ENCODE measurements at places on chromosomes 4 and X.

- no peak for DNase-seq
Measured at GRCh38 chr4:115430024-115430423, 316.6 kb upstream of the NDST4 start.

- DNase-seq = no peak
Measured at GRCh38 chr4:89957046-89957926, 62.6 kb downstream of the MMRN1 start.

DNA sequence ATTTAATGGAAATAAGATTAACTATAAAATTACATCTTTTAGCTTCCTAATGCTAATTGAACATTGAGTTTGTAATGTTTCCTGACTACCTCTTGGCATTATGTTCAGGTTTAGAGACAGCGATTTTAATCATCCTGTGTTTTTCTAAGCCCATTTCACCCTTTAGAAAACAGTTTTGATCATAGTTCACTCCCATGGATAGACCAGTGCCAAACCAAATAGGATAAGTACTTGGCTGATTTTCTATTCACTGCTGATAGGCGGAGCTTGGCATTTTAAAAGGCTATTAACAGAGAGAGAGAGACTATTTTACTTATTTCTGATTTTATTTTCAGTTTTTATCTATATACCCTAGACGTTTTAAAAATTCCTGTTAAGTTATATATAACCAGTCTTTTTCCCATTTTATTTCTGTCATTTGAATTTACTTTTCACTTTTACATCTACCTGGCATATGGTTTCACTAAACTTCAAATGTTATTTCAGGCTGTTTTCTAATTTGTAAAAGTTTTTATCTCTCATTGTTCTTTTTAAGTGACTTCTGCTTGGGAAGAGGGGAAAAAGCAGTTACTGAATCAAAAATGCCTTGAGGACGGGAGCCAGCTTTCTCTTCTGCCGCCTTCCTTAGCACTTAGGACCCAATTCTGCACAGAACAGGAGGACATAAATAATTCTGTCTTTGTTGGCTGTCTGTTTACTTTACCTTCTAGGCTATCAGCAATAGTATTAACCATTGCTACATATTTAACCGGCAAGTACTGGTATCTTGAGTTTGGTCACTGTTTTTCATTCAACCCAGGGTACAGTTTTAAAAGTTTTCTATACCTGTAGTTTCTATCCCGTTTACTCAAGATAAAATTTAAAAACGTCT lies 46.4 kb downstream of the SGMS2 start:
- DNase-seq = no peak

GRCh38 chrX:2928191-2928582 lies 952 bp downstream of the ARSD start:
- DNase-seq = no peak

DNA sequence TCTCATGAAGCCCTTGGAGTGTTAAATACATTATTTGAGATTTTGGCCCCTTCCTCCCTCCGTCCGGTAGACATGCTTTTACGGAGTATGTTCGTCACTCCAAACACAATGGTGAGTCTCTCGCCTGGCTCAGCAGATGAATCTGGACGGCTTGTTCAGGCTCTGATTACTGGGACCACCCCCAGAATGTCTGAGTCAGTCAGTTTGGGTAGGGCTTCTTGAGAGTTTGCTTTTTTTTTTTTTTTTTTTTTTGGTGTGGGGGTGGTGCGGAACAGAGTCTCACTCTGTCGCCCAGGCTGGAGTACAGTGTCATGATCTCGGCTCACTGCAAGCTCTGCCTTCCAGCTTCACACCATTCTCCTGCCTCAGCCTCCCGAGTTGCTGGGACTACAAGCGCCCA lies 62.4 kb upstream of the MSANTD1 start:
- no peak for DNase-seq

DNA sequence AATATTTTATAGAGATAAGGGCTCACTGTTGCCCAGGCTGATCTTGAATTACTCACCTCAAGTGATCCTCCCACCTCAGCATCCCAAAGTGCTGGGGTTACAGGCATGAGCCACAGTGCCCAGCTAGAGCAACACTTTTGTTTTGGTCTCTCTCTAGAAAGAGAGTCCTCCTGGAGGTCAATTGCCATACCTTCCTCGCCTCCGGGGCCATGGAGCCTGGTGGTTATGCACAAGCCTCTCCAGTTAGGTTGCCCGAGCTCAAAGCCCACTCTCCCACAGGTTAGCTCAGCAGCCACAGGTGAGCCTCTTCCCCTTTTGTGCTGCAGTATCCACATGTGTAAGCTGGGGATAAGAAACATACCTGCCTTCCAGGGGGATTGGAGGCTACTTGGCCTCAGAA lies 24.2 kb upstream of the MAN2B2 start:
- DNase-seq = no peak

DNA sequence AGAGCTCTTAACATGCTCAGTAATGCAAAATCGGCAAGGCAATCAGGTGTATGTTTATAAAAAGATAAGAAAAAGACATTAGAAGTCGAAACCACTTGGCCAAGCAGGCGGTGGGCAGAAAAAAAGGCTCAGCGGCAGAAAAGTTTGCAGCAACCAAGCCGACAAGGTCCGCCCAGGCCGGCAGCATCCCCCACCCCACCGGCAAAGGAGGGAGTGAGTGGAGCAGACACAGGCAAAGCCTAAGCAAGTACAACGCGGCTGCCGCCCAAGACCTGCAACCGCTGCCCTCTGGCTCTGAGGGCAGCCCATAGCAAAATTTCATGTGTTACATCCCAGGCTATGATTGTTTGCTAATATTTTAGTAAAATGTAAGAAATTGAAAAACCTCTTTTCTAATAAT lies 125.4 kb upstream of the ZCCHC13 start:
- no peak for DNase-seq

DNA sequence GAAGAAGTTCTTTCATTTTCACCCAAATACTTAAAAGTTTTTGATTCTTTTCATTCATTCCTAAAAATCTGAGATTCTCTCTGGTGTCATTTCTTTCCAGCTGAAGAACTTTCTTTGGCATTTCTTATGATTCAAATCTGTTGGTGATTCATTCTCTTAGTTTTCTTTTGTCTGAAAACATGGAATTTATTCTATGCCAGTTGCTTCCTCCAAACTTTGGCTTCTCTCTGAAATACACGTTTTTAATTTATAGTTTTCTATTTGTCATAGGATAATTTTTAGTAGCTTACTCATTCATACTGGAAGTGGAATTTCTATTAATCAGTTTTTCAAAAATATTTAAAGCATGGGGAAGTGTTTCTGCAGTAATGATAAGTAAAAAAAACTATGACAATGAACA lies 1012.0 kb downstream of the RPA4 start:
- DNase-seq = no peak
